Activated CD4-positive, alpha-beta T cell treated with anti-CD3 and anti-CD28 coated beads, Interleukin-2, amount 10 ng/mL, durations not matched to agents 7 days and 5 days (primary cell): ENCODE measurements at places on chromosomes 5 and 9. TPM values are rescaled to one million over a fixed set of nuclear protein-coding genes. Genes with fewer than 3 reads are reported as not detected.

GBA2 gene
- total RNA-seq: 42.8 TPM

AQP7 gene
- 0.23 TPM for total RNA-seq

CFAP77 gene
- total RNA-seq: not detected

TRIM7 gene
- total RNA-seq: 0.84 TPM

GABRA1 gene
- not detected for total RNA-seq

PCA3 gene
- not detected for total RNA-seq

WNT8A gene
- not detected for total RNA-seq

ZNF462 gene
- total RNA-seq: 0.37 TPM

PCDHGA10 gene
- not detected for total RNA-seq

CARTPT gene
- total RNA-seq: not detected

TAF11L5 gene
- total RNA-seq: not detected

TAF1L gene
- not detected for total RNA-seq

CTXN3 gene
- not detected for total RNA-seq

TLX3 gene
- not detected for total RNA-seq

ASPN gene
- not detected for total RNA-seq

CDO1 gene
- not detected for total RNA-seq

PCDHGB6 gene
- total RNA-seq: 0.04 TPM

SLC6A18 gene
- not detected for total RNA-seq

SLC34A3 gene
- not detected for total RNA-seq

PHYHD1 gene
- total RNA-seq: 1.2 TPM

GPX3 gene
- total RNA-seq: not detected

PTAR1 gene
- 62.3 TPM for total RNA-seq

HMCN2 gene
- not detected for total RNA-seq

FAM200C gene
- total RNA-seq: 0.62 TPM

SLC6A7 gene
- not detected for total RNA-seq

KIF4B gene
- not detected for total RNA-seq

IFNA2 gene
- not detected for total RNA-seq

POU5F2 gene
- 0.97 TPM for total RNA-seq

CTSV gene
- total RNA-seq: 0.46 TPM

FBLL1 gene
- not detected for total RNA-seq

DOK3 gene
- 3.9 TPM for total RNA-seq

PCDHA10 gene
- not detected for total RNA-seq

IFNB1 gene
- total RNA-seq: not detected

GMCL2 gene
- not detected for total RNA-seq

GFRA3 gene
- total RNA-seq: 0.15 TPM

PITX1 gene
- not detected for total RNA-seq

FRMD3 gene
- total RNA-seq: 1.1 TPM

ARL14EPL gene
- not detected for total RNA-seq

ZNF300 gene
- total RNA-seq: 2.2 TPM

RBM27 gene
- 36.3 TPM for total RNA-seq

ORM2 gene
- not detected for total RNA-seq
